Adrenal gland (tissue), 19 donors: ENCODE measurements at places on chromosomes 2 and 18. TPM values are rescaled to one million over a fixed set of nuclear protein-coding genes. Genes with fewer than 3 reads are reported as not detected.

DNA sequence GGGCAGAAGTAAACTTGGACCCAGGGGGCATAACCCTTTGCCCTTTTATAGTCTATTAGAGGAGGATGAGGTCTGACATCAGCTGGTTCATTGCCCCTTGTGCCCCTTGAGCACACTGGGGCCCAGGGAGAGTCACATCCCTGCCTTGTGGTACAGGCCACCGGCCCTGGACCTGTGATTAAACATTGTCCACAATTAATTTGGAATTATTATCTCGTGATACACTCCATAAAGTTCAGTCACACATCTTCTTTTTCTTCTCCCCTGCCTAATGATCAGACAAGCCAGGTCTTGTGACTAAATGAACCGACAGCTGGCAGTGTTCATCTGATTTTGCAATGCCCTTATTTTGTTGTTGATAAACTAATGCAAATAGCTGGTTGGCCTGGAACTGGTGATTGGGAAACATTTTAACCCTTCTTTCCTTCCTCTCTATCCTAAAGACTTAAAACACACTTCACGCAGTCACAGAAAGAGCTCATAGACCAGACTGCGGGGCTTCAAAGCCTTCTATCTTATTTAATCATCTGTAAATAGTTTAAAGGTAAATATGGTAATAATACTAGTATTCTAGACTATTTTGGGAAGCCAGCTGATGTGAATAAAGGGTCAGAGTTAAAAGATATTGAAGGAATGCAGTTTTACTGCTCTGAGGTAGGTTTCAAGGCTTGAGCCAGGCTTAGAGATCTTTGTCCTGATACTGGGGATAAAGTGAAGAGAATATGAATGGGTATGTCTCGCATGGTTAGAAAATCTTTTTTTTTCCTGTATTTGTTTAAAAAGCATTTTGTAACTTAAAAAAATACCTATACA lies 13.4 kb downstream of the IL1R1 start:
- peak; percentile 72 for DNase-seq

GRCh38 chr18:36601316-36601715 lies 227.5 kb downstream of the TPGS2 start:
- no peak for DNase-seq

DNA sequence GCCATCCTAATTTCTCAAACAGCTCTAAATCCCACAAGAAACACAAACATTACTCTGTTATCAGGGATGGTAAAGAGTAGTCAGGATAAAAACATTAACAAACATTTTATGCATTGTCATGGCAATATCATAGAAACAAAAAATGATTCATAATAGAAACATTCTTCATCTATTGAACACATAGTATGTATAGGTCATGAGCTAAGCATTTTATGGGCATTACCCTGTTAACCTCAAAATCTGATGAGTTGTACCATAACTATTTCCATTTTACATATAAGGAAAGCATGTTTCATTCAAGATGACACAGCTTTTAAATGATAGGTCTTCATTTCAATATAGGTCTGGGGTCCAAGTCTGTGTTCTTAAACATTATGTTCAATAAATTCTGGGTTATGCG lies 344.9 kb downstream of the RND3 start:
- DNase-seq: no peak

GRCh38 chr18:3218819-3219218 lies 949 bp downstream of the MYOM1 start:
- no peak for DNase-seq

DNA sequence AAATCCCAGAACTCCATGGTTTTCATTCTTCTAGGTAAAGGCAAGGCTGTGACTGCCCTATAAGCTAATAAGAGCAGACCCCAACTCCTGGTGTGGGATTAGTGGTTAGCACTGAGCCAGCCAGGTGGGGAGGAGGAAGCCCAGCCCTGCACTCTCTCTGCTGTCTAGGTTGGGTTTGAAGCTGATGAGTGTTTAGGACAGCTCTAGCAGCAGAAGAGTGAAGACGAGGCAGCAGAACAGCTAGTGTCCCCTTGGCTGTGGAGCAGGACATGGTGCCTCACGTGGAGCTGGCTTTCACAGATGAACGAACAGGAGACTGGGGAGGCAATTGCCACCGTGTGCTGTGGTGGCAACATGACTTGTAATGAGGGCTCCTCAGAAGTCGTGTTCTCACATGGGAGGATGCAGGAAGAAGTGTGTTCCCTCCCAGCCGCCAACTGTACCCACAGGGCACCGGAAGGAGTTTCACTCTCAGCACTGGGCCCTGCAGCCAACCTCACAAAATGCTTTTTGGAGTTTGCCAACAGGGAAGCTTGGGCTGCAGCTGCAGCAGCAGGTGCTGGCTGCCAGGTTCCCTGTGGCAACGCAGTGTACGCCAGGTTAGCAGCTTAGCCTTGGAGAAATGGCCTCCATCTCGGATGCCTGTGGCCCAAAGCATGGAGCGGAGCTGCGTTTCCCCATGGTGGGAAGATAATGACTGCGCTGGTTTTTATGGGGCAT lies 328.2 kb downstream of the SETBP1 start:
- no peak for DNase-seq

- no peak for DNase-seq
These were observed 9.2 kb downstream of the LRRFIP1 start for GRCh38 chr2:237636578-237636977.

The CFAP53 gene
- polyA plus RNA-seq: 1.1 TPM

The SKOR2 gene
- polyA plus RNA-seq: not detected

The PASK gene
- polyA plus RNA-seq: 2.1 TPM
